ENCODE measurements at places on chromosomes 7 and 10.

DNA sequence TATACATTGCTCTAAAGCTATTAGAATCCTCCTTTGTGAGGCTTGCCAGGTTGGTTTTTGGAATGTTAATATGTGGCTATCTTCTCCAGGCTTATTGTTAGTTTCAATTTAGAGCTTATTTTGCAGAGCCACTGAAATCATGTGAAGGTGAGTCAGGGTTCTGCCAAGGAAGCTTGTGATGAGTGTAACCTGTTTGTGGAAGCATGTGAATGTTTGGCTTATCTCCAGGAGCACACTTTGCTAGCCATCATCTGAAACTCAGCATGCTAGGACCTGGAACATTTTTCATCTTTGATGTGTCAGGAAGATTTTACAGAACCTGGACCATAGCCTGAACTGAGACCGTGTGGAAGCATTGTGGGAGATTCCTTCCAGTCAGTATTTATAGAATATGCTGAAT is 197.3 kb downstream of the PPP1R9A start:
- DNase-seq, result no peak

DNA sequence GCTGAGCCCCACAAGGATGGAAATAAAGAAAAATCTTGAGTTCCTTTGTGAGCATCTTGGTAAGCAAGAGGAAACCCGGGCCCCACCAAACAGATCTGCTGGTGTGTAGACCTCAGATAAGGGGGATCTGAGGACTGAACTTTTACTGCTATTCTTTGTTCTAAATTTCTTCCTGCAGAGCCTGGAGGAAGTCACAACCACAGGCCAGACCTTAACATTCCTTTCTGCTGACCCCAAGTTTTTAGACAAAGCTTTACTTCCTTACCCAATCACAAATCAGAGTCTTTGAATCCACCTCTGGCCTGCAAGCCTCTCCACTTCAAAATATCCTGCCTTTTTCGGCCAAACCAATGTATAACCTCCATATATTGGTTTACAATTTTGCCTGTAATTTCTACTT is 352.6 kb upstream of the AUTS2 start:
- no peak for DNase-seq

DNA sequence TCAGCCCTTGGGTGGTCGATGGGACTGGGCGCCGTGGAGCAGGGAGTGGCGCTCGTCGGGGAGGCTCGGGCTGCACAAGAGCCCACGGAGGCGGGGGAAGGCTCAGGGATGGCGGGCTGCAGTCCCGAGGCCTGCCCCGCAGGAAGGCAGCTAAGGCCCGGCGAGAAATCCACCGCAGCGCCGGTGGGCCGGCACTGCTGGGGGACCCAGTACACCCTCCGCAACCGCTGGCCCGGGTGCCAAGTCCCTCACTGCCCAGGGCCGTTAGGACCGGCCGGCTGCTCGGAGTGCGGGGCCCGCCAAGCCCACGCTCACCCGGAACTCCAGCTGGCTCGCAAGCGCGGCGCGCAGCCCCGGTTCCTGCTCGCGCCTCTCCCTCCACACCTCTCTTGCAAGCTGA is 138.4 kb downstream of the BAMBI start:
- DNase-seq, result no peak

GRCh38 chr7:83072576-83073517 is 89.8 kb downstream of the PCLO start:
- DNase-seq, result no peak

DNA sequence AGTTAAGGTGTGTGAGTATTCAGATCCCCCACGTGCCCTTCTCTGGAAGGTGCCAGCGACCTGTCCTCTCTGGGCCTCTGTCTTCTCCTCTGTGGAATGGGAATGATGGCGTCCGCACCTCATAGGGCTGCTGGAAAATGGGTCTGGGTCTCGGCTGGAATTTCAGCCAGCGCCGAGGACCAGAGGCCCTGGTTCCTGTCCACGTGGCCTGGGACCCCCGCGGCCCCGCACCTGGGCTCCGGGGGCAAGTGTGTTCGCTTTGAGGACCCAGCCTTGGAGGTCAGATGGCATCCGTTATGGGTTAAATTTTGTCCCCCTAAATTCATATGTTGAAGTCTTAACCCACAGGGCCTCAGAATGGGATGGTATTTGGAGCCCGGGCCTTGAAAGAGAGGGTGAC is 32.6 kb upstream of the PSMG3 start:
- DNase-seq, result no peak

GRCh38 chr10:75405598-75406461 is 4.3 kb upstream of the ZNF503 start:
- no peak for DNase-seq

- DNase-seq, result no peak
Observed at GRCh38 chr10:70096016-70096704, 36.5 kb downstream of the AIFM2 start.

DNA sequence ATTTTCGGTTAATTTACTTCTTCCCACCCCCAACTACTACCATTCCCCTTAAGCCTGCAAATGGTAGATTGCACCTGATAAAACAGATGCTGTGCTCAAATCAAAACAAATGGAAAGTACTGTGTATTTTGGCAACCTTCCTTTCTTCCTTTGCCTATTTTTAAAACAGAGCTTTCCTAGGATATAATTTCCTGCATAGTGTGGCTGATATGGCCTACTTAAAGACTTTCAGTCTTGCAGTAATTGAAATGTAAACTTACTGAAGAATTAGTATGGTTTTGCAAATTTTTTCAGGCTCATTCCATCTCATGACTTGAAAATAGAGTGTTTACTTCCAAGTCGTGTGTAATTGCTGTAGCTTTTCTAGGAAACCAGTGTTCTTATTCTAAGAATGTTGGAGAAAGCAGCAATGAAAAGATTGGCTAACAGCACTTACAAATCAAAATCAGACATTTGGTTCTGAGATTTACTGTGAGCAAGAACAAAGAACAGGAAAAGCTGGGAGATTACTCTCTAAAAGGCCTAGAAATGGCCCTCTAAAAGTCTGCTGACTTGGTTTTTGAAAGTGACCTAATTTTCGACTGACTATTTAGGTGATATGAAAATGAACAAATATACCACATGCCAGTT is 52.0 kb downstream of the REEP3 start:
- DNase-seq, result peak; percentile 34

- no peak for DNase-seq
Observed at GRCh38 chr7:45028138-45028919, 28.3 kb downstream of the CCM2 start.

GRCh38 chr10:110175406-110175805 is 32.0 kb upstream of the MXI1 start:
- DNase-seq, result no peak

DNA sequence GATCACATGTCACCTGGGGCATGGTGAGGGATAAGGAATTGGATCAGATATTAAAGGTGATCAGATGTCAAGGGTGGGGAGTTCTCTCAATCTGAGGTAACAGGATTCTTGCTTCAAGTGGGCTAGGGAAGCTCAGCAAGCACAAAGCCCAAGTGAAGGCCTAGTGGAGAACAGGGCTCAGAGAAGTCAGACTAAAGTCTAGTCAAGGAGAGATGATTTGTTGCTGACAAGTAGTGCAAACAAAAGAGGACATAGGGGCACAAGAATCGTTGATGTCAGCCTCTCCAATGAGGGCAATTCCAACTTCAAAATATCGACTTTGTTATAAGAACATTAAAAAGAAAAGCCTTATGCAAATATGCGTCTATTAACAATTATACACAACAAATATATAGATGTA is 852.8 kb upstream of the CELF2 start:
- no peak for DNase-seq

DNA sequence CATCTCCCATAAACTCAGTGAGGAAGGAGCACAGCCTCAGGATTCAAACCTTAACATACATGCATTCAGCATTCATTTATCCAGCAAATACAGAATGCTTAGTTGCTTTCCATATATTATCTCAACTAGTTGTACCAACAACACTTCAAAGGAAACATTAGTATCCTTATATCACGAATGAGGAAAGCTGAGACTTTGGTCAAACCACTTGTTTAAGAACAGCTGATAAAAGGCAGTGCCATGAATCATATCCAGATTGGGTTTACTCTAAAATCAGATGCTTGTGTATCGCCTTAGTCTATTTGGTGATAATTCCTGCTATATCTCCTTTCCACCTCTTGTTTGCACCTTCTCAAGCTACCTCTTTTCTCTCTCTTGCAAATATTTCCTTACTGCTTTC is 1.9 kb upstream of the CPED1 start:
- DNase-seq, result no peak

DNA sequence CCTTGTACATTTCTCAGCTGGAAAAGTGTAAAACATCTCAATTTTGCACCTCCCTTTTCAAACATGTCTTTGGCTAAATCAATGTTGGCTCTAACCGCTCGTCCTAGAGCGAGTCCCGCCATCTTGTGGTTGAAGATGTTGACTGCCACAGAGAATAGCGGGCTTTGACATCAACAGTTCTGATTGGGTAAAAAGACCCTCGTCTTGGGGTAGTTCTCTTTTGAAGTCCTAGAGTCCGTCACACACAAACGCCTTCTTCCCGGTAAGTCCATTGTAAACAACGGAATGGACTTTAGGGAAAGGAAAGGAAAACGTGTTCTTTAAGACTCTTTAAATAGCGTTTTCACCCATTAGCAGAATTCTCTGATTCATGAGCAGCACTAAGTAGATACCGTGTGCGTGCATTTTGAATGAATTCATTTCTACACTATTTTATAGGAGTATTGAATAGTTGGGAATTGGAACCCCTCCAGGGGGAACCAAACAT is 452 bp upstream of the RPP30 start:
- peak; percentile 74 for DNase-seq

DNA sequence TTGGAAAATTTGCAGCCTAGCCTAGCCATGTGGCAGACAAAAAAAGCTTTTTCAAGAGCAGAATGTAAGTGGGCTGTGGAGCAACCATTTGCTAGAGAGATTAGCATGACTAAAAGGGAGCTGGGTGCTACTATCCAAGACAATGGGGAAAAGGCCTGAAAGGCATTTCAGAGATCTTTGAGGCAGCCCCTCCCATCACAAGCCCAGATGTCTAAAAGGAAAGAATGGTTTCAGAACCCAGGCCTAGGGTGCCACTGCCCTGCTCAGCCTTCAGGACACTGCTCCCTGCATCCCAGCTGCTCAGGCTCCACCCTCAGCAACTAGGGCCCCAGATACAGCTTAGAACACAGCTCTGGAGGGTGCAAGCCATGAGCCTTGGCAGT is 24.7 kb downstream of the PNLIPRP3 start:
- no peak for DNase-seq

- DNase-seq, result no peak
Observed at GRCh38 chr10:91536111-91536510, 96.8 kb downstream of the PPP1R3C start.

DNA sequence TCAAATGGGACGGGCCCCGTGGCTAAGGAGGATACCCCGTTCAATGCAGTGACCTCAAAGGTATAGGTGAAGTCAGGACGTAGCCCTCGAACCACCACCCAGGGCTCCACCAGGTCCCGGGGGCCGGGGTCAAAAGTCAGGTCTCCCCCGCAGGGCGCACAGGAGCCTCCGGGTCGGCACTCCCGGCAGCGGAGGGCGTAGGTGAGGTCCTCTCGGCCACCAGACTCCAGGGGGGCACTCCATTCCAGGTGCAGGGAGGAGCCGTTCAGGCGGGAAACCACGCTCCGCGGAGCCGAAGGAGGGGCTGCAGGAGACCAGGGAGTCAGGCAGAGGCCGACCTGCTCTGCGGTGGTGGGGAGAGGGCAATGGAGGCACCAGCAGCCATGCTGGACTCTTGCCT is 7.7 kb downstream of the EPHB4 start:
- no peak for DNase-seq

DNA sequence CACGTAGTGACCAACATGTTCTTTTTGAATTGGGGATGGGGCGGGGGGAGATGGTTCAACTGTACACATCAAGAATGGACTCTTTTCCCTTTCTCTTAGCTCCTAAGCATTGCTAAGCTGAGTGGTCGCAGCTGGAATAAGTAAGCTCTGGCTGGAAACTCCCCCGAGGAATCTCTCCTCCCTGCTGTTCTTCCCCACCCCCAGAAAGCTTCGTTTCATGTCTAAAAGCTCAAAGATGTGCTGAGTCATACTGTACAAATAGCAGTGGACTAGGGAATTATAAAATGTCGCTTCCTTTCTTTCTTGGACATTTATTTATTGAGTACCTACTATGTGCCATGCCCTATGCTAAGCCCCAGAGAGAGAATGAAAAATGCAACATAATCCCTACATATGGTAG is 191.1 kb upstream of the ADO start:
- DNase-seq, result peak; percentile 23

- peak; percentile 92 for DNase-seq
Observed at GRCh38 chr7:127585044-127585953, at the start of gene GCC1. Gene GCC1, minus strand, starts transcription at chr7:127585596. Its CDS starts 414 bp downstream, at chr7:127585182.

GRCh38 chr7:12719141-12719919 is 31.9 kb downstream of the ARL4A start:
- DNase-seq, result no peak

- peak; percentile 43 for DNase-seq
Observed at GRCh38 chr10:14873090-14873760, 5.4 kb upstream of the SUV39H2 start.

DNA sequence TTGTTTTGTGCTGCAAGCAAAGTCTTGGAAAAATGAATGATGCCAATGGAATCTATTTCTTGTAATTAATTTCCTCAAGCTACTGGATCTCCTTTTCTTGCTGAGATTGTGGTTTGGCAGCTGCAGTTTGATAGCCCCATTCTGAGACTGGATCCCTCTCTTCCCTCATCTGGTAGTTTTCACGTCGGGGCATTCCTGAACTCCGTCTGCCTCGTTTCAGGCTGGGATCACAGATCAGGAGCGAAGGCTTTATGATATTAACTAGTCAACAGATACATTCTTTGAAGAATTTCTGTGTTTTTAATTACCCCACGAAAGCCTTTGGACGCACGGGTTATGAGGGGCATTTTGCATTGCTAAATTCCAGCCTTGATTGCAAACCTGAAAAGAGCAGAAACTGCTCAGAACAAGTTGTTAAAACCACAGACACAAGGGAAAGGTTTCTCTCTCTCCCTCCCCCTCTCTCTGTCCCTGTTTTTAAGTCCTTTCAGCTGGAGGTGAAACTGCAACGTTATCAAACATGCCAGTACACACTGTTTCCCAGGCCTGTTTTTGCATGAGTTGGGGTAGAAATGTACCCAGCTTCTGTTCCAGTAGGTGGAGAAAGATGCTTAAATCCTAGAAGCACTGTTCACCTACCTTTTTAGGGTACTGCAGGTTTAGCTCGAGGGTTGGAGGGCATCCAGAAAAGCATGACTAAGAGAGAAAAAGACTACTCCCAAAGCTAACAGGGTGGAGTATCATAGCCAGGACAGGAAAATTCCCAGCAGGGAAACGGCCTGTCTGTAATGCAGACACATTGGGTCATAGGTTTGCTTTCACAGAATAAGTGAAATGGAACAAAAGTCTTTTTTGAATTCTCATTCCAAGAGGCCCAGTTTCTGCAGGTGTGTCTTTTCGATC is 124.3 kb downstream of the CUX1 start:
- DNase-seq, result peak; percentile 28

DNA sequence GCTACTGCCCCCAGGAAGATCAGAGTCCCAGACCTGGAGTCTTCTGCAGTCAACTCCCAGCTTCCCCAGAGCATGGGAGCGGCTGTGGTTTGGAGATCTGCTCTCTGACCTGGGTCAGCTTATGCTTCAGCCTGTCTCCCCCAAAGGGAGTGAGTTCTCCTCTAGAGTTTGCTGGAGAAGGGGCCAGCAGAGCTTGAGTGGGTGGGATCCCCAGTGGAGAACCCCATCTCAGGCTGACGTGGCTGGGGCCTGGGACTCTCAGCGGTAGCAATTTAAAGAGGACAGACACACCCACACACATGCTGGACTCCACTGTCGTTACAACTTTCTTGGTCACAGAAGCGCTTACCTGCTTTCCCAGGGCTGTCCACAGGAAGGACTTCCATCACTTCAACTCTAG is 6.3 kb downstream of the UNC5B start:
- DNase-seq, result no peak

Measured in GM12865 (cell line).